ENCODE measurements at places on chromosomes 1 and 21.

- no peak for DNase-seq
Measured at GRCh38 chr1:53400761-53401674, 58.2 kb upstream of the DMRTB1 start.

GRCh38 chr1:177239792-177240191 lies 69.0 kb downstream of the BRINP2 start:
- no peak for DNase-seq

DNA sequence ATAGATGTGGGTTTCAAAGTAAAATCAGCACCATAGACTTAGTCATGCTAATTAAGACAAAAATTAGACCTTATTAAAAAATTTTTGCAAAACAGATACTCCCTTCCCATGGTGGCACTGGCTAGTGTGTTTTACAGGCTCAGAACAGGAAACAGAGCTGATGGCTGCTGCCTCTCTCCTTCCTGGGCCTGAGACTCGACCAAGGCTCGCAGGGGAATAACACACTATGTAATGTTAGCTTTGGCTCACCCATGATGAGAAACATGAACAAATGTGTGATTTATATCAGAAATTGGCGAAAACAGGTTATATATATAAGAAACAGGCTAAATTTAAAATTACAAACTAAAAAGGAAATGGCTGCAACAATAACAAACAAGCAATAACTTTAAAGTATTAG lies 50.7 kb downstream of the ERG start:
- DNase-seq: no peak

DNA sequence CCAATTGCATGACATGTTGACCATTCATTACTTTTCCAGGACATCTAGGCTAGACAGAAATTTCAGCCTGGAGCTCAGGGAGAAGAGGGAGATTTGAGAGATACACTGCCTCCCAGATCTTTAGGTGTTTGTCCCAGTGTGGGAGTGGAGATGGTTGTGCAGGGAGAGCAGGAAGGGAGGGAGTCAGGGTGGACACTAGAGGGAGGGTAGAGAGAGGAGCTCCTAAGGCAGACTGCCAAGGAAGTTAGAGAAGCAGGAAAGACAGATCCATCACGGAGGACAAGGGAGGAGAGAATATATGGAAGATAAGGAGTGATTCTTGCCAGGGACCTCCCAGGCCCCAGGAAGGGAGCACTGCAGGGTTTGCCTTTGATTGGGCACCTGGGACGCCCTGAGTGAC lies 8.7 kb downstream of the CDCA8 start:
- DNase-seq: no peak

- no peak for DNase-seq
Measured at GRCh38 chr1:246320286-246320685, 186.8 kb downstream of the SMYD3 start.

Data from NK-92 treated with Interleukin-12 subunit alpha and Interleukin-12 subunit beta, amount 100 ng/mL, for 24 hours (cell line).